ENCODE measurements at places on chromosomes 5 and 9. TPM values are rescaled to one million over a fixed set of nuclear protein-coding genes. Genes with fewer than 3 reads are reported as not detected.

DNA sequence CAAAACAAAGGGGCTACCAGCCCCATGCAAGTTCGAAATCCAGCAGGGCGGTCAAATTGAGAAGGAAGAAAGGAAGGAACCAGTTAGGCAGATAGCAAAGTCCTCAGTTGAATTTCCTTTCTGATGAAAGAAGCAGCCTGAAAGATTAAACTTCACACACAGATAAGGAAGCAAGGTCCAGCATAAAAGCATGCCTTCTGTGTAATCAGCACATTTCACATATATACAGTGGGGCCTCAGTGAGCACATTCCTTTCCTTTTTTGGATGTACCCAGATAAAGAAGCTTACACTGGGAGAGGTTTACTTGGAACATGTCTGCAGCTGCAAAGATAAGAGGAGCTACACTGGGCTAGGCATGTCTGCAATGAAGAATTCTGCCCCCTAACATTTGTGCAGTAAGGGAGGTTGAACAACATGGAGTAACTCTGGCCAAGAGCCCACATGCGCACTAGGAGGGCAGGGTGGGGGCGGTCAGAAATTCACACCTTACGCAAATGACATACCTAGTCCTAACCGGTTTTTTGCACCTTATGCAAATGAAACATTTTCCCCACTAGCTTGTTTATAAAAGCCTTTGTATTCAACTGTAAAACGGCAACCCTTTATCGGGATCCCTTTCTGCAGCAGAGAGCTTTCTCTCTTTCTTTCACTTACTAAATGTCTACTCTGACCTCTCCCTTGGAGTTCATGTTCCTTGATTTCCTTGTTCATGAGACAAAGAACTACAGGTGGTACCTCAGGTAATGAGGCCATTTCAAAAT lies 149.7 kb upstream of the FBXL17 start:
- DNase-seq = no peak

- DNase-seq = no peak
Measured at GRCh38 chr5:53116597-53116996, 7.0 kb upstream of the MOCS2 start.

DNA sequence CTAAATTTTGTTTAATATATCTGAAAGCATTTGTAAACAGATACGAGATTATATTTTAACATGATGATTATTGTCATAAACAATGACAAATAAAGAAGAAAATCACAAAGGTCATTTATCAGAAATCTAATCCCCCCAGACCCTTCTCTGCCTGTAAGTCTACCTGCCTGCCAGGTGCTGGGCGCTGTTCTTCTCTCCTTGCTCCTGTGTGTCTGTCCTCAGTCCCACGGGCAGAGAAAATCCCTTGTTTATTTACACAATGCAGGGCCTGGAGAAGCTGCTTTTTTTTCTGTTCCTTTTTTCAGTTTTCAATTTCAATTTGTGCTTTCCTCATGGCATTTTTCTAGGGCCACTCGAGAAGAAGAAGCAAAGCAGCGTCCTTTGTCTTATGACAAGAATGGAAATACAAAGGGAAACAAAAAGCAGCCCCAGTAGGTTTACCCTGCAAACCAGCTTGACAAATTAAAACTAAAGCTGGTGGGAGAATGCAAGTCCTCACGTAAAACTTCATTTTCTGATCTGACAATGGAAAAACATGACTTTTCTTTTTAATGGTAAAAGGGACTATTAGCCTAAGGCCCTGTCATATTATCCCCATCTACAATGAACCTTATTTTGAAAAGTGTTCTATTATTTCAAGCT lies 282.4 kb upstream of the KLF9 start:
- no peak for DNase-seq

DNA sequence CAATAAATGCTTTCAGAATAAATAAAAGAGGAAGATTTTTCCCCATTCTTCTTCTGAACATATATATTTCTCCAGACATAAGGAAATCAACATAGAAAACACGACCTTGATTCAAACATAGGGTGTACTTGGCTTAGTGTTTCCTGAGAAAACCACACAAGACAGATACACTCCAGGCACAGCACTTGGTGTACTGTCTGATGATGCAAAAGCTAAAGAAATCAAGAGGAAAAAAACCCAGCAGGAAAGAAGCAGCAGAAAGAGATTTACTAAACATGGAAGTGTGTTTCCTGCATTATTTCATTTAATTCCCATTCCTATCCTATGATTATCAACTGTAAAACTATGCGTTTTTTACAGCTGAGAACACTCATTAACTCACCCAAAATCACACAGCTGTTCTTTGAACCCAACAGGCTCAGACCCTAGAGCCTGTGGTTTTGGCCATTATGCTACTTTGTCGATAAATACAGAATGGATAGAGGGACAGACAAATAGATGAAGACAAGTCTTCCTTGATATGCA lies 46.1 kb downstream of the NIPAL4 start:
- no peak for DNase-seq

DNA sequence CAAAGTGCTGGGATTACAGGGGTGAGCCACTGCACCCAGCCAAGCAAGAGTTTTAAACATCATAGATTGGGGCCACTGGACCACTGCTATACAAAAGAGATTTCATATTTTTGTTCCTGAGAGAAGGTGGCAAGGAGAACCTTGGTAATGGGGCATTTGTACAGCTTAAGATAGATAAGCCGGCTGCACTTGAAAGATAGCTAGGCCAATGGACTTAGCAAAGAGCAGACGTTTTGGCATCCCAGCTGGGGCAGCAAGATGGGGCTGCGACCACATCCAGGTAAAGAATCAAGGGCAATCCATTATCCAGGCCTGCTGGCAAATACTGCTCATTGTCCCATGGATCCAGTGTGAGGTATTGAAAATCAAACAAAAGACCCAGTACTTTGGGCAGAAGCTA lies 3.9 kb upstream of the ISCA1 start:
- no peak for DNase-seq

DNA sequence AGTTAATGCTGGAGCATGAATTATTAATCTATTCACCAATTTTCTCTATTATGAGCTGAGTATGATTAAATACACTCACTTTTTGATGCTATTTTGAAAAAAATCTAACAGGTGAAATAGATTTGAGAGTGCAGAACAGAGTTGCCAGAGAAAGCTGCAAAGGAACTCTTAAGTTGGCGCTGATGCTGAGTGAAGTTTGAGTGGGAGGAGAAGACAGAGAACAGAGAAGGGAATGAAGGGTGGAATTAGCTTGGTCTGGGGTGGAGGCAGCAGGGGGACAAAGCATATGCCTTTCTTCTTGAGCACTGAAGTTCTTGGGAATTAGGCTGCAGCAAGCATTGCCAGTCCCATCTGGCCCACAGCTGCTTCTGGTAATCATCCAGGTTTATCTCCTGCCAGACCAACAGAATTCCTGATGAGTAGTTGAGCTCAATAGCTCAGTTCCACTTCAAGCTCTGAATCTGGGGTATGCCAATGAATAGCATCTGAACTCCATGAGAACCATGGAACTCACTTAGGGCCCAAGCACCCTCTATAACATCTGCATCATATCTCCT lies 290.1 kb downstream of the HINT1 start:
- no peak for DNase-seq

DNA sequence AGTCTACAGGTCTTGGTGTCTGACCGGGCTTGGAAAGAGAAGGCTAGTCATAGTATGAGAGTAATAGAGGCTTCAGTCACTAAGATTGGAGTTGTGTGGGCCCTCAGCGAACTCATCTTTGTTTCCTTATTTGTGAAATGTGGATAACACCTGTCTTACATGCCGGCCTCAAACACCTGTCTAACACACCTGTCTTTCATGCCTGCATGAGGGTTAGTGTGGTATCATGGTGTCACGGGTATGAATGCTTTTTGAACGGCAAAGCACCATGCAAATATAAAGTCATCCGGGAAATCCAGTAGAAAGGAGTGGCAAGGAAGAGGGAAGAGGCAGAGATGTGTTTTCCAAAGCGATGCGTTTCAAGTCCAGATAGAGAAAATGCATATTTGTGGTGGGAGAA lies 25.5 kb downstream of the GRAMD2B start:
- no peak for DNase-seq

DNA sequence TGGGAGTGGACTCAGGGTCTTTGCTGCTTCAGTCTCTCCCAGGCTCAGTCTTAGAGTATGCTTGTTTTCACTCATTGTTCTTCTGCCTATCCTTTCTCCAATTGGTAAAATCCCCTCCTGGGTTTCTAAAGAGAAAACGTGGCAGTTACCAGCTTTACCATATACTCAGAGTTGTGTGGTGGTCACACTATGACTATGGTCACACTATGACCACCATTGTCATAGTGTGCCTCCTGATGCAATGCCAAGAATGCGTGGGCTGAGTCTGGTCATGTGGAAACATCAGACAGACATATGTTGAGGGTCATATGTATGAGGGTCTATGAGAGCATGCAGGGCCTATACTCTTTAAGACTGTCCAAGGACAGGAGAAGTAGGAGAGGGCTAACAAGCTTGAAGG lies 326.5 kb upstream of the PRR16 start:
- DNase-seq = no peak

DNA sequence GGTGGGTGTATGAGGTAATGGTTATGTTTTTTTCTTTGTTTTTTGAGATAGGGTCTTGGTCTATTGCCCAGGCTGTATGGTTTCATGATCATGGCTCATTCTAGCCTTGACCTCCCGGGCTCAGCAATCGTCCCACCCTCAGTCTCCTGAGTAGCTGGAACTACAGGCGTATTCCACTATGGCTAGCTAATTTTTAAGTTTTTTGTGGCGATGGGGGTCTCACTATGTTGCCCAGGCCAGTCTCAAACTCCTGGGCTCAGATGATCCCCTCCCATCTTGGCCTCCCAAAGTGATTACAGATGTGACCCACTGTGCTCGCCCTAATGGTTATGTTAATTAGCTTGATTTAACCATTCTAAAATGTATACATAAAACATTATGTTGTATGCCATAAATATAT lies 5.6 kb downstream of the CNTLN start:
- DNase-seq = no peak

DNA sequence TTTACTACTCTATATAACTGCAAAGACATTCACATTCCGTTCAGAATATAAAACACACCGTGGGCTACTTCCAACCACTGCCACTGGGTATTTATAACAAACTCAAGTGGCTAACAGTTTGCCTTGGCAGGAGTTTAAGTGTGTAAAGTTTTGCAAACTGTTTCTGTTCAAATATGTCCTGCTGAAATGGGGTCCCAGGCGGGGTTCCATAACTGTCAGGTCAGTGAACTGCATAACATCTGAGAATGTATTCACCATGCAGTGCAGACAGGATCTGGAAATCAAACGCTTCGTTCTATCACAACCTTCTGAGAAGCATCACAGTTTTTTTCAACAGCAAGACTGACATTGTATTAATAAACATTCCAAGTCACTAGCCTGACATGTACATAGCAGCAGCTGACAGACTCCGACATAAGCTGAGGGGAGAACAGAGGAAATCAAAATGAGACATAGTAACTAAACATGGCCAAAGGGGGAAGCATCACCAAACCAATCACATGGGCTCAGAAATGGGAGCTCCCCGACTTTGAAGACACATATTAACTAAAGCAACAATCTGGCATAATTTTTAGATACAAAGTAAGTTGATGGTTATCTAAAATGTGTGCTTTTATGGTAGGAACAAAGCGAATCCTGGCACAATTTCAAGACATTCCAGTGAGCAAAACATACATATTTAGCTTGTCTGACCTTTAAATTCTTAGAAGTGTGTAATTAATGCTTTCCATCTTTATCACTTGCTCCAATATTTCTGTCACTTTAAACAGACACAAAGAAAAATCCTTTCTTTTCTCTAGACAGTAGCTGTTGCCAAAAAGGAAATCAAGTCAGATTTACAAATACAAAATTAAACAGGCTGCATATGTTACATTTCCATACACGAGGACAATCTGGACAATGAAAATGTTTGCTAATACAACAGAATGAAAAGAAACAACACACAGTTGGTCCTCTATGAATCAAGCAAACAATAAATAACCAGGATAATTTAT lies 156.8 kb downstream of the MAPKAP1 start:
- DNase-seq = peak; percentile 32

GRCh38 chr9:110928599-110928998 lies 109.7 kb downstream of the LPAR1 start:
- DNase-seq = no peak

Gene IRX1
- 5.4 TPM for total RNA-seq

Gene PIP5K1B
- total RNA-seq = not detected

Gene CORO2A
- 12.5 TPM for total RNA-seq

Gene CNTFR
- not detected for total RNA-seq

Gene GMCL2
- not detected for total RNA-seq

Gene TEK
- 7.6 TPM for total RNA-seq

Gene ZNF300
- 15.2 TPM for total RNA-seq

Gene GPR151
- total RNA-seq = not detected

Gene IL4
- not detected for total RNA-seq

Gene GARIN3
- total RNA-seq = not detected
